ENCODE measurements at places on chromosomes 2 and 18.

GRCh38 chr2:383888-384287 lies 96.0 kb upstream of the ALKAL2 start:
- no peak for DNase-seq

- DNase-seq, result no peak
Measured at GRCh38 chr2:238130111-238130695, 8.3 kb upstream of the KLHL30 start.

- no peak for DNase-seq
Measured at GRCh38 chr2:149885946-149886345, 298.4 kb upstream of the MMADHC start.

GRCh38 chr2:138502255-138503086 lies 901 bp downstream of the SPOPL start:
- DNase-seq, result no peak

DNA sequence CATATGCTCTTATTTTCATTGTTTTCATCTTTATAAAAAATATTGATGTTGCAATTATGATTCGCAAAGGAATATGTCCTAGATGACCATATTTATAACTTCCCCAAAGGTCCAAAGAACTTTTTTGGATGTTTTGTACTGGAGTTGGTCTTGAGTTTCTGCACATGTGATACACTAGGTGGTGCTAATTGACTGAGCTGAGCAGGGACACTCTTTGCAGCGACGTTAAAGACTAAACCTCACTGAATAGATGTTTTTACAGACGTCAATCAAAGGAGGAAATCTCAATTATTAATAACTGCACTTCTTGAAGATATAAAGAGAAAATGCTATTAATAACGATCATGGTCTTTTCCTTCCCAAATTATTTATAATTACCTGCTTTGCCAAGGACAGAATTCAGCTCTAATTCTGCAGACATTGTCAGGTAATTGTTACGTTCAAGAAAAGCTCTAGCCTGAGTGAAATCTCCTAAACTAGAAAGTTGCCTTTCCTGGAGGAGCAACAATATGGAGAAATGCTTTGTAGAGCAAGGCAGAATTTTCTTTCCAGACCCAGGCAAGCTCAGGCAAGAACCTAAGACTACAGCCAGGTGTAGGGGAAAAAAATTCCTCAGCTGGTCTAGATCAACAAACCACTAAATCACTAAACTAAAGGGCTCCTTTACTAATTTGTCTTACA lies 119.3 kb upstream of the RBBP8 start:
- no peak for DNase-seq

- DNase-seq, result no peak
Measured at GRCh38 chr2:195674491-195675221, 17.6 kb downstream of the SLC39A10 start.

- no peak for DNase-seq
Measured at GRCh38 chr2:207041786-207042554, 102.7 kb downstream of the CPO start.

DNA sequence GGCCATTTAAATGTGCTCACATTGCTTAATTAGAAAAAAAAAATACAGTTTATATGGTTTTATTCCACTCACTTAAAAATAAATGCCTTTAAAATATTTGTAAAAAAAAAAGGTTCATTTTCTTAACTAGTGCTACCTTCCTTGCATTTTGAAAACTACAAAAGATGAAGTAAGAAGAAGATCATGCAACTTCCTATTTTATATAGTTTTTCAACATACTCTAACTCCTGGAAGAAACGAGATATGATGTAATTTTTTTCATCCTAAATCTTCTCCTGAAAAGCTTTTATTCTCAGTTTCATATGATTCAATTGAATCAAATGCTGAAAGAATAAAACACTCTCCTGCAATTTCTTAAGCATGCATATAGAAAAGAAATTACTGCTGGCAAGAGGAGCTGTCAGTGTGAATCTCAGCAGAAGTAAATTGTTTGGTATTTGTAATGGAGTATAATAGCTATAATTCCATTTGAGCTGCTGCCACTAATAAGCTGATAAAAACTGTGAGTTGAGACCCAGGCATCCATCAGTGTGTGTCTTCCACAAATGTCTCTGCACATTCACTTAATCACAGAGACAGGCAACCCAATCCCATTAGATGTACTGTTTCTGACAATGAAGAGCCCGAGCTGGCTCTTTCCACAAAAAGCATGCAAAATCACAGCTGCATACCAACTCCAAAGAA lies 3.7 kb downstream of the FTCDNL1 start:
- DNase-seq, result no peak

DNA sequence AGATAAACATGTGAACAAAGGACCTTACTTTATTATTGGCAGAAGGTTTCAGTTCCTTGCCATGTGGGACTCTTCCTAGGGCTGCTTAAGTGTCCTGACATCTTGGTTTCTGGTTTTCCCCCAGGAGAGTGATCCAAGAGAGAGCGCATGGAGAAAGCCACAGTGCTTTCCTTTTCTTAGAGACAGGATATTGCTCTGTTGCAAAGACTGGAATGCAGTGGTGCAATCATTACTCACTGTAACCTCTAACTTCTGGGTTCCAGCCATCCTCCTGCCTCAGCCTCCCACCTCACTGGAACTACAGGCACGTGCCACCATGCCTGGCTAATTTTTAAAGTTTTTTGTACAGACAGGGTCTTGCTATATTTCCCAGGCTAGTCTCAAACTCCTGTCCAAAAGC lies 38.1 kb upstream of the TCF7L1 start:
- no peak for DNase-seq

DNA sequence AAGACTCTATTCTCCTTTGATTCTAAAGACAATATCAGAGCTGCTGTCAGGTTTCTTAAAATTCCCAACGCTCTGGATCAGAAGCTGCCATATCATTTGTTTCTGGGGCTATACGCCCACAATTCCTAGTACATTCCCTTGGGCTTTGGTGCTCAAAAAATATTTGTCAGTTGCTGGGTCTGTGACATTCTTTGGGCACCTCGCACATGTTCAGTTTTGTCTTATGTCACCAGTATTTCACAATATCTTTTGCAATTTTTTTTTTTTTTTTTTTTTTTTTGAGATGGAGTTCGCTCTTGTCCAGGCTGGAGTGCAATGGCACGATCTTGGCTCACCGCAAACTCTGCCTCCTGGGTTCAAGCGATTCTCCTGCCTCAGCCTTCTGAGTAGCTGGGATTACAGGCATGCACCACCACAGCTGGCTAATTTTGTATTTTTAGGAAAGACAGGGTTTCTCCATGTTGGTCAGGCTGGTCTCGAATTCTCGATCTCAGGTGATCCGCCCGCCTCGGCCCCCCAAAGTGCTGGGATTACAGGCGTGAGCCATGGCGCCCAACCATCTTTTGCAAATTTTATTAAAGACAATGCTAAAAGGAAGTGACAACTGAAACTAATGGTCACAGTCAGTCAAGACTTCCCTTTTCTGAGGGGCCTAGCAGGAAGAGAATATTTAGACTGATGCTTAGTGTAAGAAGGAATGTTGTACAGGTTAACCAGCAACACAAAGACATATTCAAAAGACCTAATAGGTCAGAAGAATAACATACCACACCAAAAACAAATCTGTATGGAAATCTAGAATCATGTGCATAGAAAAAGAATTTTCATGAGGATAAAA lies 6.8 kb downstream of the ZNF397 start:
- DNase-seq, result no peak

- DNase-seq, result no peak
Measured at GRCh38 chr2:95043300-95044093, 18.0 kb downstream of the MAL start.

DNA sequence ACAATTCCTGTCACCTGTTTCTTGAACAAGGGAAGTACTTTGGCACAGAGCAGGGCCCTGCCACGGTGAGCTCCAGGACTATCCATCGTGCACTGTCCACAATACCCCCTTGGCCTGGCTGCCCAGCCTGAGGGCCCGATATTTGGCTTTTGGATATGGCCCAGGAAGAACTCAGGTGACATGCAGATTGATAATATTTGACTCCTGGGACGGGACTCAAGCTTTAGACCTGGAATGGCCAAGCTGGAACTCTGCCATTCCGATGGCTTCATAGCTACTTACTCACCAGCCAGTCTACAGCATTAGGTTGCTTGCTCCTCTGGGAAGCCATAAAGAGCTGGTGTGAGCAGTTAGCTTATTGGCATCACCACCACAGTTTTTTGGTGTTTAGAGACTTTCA lies 26.6 kb downstream of the EML6 start:
- no peak for DNase-seq

DNA sequence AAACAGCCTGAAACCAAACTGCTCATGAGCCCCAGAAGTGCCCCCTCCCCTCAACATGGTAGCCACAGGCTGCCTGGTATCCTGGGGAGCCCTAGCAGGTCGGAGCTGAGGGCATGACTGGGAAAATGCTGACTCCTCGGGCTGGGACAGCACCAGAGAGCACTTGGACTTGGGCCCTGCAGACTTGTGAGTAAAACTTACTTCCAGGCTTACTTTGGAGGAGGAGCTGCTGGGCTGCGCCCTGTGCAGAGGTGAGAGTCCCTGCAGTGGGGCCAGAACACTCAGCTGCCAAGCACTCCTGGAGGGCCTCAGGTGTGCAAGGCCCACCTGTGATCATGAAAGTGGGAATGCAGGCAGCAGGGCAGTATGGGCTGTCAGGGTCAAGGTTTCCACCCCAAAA lies 119.4 kb downstream of the SEPTIN10 start:
- DNase-seq, result no peak

GRCh38 chr2:157333304-157334047 lies 7.9 kb upstream of the ERMN start:
- DNase-seq, result no peak

- no peak for DNase-seq
Measured at GRCh38 chr18:58095655-58096054, 51.6 kb downstream of the NEDD4L start.

- DNase-seq, result no peak
Measured at GRCh38 chr2:221468317-221468716, 103.8 kb downstream of the EPHA4 start.

DNA sequence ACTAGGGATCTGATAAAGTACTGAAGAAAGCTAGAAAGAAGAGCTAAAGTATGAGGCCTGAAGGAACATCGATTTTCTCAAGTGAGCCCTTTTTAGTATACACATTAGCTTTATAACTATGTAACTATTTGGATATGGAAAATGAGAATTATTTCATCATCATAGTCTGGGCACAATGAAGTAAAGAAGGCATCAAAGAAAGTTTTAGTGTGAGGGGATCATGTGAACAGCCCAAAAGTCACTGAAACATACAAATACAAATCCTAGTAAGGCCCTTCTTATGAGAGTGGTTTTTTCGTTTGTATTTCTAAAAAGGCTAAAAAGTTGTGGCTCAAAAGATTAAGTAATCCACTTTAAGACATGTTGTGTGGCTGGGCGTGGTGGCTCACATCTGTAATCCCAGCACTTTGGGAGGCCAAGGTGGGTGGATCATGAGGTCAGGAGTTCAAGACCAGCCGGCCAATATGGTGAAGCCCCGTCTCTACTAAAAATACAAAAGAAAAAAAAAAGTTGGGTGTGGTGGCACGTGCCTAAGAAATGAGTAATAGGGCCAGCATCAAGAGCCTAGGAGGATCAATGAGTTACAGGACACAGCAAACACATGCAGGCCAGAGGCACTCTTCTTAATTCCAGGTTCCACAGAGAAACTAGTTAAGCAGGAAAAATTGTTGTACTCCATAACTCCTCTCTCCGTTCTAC lies 61.9 kb downstream of the PUM2 start:
- no peak for DNase-seq

- DNase-seq, result no peak
Measured at GRCh38 chr2:157732596-157732995, 103.9 kb upstream of the ACVR1C start.

- DNase-seq, result no peak
Measured at GRCh38 chr2:10365412-10365811, 62.7 kb downstream of the HPCAL1 start.

DNA sequence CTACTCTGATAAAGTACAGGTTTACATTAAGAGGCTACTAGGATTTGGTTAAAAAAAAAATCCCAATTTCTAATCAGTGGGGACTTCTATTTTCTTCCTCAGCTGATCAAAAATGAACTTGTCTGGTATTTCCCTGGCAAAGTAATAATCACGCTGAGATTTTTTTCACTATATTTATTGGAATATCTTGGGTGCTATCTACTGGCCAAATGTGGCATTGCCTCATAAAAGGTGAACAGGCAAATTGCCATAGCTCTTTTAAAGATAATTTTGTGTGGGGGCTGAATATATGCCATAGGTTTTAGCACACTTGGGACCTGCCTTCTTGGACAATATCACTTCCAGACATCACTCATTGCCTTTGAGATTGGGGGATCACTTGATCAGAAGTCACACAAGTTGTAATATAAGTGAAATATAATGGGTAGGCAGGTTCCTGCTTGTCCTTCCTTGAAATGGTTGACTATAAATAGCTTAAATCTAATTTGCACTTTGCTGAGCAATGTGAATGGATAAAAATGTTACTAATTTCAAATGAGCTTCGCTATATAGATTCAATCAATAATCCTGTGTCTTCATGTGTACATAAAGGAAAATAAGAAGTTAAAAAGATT lies 7.0 kb upstream of the NXPH2 start:
- DNase-seq, result no peak

- DNase-seq, result no peak
Measured at GRCh38 chr18:59266459-59266858, 6.8 kb downstream of the RAX start.

DNA sequence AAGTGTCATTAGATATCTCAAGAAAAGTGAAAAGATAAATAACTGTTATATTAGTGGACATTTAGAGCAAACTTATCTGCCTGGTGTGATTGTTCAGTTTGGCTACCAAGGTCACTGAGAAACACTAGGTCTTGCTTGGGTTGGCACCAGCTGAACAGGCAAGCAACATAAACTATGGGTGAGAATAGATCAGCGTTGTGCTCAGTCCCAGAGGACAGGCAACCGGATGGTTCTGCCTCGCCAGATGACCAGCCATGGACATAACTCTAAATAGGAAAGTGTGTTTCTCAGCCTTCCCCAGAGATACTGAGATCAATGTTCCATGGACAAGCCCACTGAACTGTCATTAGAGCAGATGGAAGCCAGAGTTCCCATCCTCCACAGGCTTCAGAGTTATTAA lies 203.4 kb upstream of the VRK2 start:
- no peak for DNase-seq

DNA sequence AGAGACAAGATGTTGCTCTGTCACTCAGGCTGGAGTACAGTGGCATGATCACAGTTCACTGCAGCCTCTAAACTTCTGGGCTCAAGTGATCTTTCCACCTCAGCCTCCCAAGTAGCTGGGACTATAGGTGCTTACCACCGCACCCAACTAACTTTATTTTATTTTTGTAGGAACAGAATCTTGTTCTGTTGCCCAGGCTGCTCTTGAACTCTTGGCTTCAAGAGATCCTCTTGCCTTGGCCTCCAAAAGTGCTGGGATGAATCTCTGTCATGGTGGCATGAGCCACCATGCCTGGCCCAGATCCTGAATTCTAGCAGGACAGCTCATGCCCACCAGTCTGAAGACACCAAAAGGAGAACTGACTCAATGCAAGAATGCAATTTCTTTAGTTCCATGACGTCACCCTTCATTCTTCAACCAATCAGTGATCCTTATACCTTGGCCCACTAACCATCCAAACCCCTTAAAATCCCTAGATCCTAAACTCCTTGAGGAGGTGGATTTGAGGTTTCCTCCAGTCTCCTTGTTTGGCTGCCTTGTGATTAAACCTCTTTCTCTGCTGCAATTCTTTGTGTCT lies 25.6 kb upstream of the CXXC1 start:
- no peak for DNase-seq

GRCh38 chr18:3873698-3874097 lies 423.7 kb downstream of the TGIF1 start:
- DNase-seq, result no peak

Measured in stimulated activated CD8-positive, alpha-beta memory T cell treated with anti-CD3 and anti-CD28 coated beads, Interleukin-2, amount 100 ng/mL, for 48 hours (primary cell).